ENCODE measurements at places on chromosomes 4 and X. TPM values are rescaled to one million over a fixed set of nuclear protein-coding genes. Genes with fewer than 3 reads are reported as not detected.
A peak's percentile ranks its signal among the peaks of the same experiment; 100 is the strongest.

DNA sequence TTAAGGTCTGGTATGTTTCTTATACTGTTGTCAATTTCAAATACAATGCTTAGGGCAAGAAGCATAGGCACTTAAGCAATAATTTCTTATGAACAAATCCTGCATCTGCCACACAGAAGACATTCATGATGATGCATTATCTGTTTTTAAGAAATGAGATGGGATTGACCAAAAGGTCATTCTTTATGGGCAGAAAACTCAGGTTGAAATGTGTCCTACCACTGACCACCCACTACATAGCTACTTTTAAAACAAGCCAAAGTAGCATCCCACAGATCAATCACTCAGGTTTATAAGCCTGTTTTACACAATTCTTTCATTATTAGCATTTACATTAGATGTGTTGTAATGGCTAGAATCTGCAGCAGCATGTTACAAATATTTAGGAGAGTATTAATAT, 617.8 kb downstream of the PCDH7 start:
- no peaks in the 10 kb centered on the region for H3K4me1 ChIP-seq
- H3K27ac ChIP-seq = no peak overlapping the region
- DNase-seq = no peak

DNA sequence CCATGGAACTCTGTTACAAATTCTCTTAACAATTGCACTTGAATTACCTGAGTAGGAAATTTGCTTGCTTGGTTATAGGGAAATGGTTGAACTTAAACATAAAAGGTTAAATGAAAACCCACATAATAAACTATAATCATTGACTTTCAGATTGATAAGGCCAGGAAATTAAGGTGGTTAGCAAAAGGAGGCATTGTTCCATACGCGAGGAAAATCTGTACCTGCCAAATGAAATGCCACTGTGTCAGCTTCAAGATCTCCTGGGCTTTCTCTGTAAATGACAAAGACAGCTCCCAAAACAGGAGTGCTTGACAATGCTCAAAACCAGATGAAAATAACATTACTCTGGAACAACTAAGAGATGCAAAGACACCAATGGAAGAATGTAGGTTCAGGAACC, 125.5 kb upstream of the KLF3 start:
- H3K27ac ChIP-seq = no peak overlapping the region
- DNase-seq = no peak
- peaks cover 7% of the 10 kb centered on the region for H3K4me1 ChIP-seq
- H3K27me3 ChIP-seq = no peaks in the 10 kb centered on the region
- no peaks in the 10 kb centered on the region for H3K36me3 ChIP-seq
- H3K4me3 ChIP-seq = no peak overlapping the region

- no peak for DNase-seq
- H3K27ac ChIP-seq = no peak overlapping the region
- no peak overlapping the region for H3K4me3 ChIP-seq
Measured at GRCh38 chr4:7801001-7801400, 138.7 kb downstream of the AFAP1 start.

DNA sequence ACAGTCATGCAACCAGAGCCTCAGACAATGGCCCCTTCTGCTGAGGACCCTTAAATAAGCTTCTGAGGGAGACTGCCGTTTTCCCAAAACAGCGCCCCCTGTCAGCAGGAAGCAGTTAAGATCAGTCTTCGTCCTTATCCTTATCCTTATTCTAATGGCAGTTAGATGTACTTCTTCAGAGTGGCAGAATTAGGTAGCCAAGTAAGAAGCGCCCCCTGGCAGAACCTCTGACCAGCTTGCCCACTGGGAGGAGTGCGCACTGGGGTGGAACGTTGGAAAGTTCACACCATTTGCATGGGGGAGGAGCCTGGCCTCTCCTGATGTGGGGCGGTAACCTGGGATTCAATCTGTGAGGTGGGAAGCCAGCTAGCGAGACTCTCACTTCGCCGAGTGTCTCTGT, 133.6 kb upstream of the QRFPR start:
- no peak overlapping the region for H3K4me3 ChIP-seq
- DNase-seq = no peak
- H3K27me3 ChIP-seq = no peaks in the 10 kb centered on the region
- H3K27ac ChIP-seq = no peak overlapping the region
- H3K36me3 ChIP-seq = no peaks in the 10 kb centered on the region
- H3K4me1 ChIP-seq = no peaks in the 10 kb centered on the region

- no peak overlapping the region for H3K4me3 ChIP-seq
- DNase-seq = no peak
- no peaks in the 10 kb centered on the region for H3K4me1 ChIP-seq
- H3K27me3 ChIP-seq = no peaks in the 10 kb centered on the region
- H3K36me3 ChIP-seq = no peaks in the 10 kb centered on the region
Measured at GRCh38 chrX:129719931-129720530, 18.7 kb upstream of the XPNPEP2 start.

GRCh38 chrX:103780336-103781061, 3.9 kb downstream of the PLP1 start:
- H3K36me3 ChIP-seq = no peaks in the 10 kb centered on the region
- no peak for DNase-seq
- no peaks in the 10 kb centered on the region for H3K4me1 ChIP-seq
- no peaks in the 10 kb centered on the region for H3K27me3 ChIP-seq
- H3K27ac ChIP-seq = no peak overlapping the region
- H3K4me3 ChIP-seq = no peak overlapping the region

DNA sequence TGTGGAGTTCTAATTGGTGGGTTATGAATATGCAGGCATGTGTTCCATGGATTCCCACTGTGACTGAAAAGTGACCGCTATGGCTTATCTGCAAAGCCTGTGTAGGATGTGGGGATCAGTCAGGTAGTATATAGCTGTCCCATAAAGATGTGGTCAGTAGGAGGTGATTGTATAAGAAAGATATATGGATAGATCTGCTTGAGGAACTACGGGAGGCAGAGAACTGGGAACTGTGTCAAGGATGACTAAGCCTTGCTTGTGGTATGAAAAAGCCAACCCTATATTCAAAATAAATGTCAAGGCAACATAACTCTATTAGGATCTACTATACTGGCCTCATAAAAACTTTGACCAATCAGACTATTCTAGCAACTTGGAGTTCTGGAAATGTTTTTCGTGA, 185.2 kb downstream of the KLHL4 start:
- no peaks in the 10 kb centered on the region for H3K4me1 ChIP-seq
- no peaks in the 10 kb centered on the region for H3K27me3 ChIP-seq
- no peak overlapping the region for H3K27ac ChIP-seq
- no peak overlapping the region for H3K4me3 ChIP-seq
- no peaks in the 10 kb centered on the region for H3K36me3 ChIP-seq
- no peak for DNase-seq

DNA sequence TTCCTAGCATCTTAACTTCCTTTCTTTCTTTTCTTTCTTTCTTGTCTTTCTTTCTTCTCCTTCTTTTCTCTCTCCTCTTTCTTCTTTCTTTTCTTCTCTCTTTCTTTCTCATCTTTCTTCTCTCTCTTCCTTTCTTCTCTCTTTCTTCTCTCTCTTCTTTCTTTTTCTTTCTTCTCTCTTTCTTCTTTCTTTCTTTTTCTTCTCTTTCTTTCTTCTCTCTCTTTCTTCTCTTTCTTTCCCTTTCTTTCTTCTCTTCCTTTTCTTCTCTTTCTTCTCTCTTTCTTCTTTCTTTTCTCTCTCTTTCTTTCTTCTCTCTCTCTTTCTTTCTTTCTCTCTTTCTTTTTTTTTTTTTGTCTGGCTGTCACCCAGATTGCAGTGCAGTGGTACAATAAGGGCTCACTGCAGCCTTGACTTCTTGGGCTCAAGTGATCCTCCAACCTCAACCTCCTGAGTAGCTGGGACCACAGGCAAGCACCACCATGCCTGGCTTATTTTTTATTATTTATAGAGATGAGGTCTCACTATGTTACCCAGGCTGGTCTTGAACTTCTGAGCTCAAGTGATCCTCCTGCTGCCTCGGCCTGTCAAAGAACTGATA, 17.5 kb downstream of the NMU start:
- H3K27ac ChIP-seq = no peak overlapping the region
- DNase-seq = no peak
- no peak overlapping the region for H3K4me3 ChIP-seq
- no peaks in the 10 kb centered on the region for H3K27me3 ChIP-seq

GRCh38 chrX:274904-275475, 6.2 kb upstream of the PLCXD1 start:
- peak; percentile 15 for DNase-seq
- H3K36me3 ChIP-seq = no peaks in the 10 kb centered on the region
- H3K4me1 ChIP-seq = peaks cover 11% of the 10 kb centered on the region
- H3K27ac ChIP-seq = no peak overlapping the region
- H3K27me3 ChIP-seq = no peaks in the 10 kb centered on the region

DNA sequence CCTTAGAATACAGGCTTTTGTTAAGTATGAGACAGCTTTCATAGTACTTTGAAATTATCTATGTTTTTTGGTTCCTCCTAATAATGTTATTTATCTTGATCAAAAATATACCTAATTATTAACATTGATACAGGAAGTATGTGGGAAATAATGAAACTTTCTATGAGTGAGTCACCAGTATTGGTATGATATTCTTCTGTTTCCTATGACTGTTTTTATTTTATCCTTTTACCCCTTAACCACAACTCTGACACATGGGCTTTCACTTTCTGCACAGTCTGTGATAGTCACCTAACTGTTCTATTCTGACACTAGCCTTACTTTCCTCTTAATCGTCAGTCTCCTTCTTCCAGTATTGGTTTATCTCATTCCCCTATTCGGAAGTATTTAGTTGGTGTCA, 4.7 kb downstream of the THAP9 start:
- H3K4me3 ChIP-seq = no peak overlapping the region
- no peaks in the 10 kb centered on the region for H3K4me1 ChIP-seq
- no peak for DNase-seq
- no peak overlapping the region for H3K27ac ChIP-seq
- no peaks in the 10 kb centered on the region for H3K36me3 ChIP-seq

- no peaks in the 10 kb centered on the region for H3K27me3 ChIP-seq
- H3K27ac ChIP-seq = no peak overlapping the region
- H3K4me3 ChIP-seq = no peak overlapping the region
- no peak for DNase-seq
- no peaks in the 10 kb centered on the region for H3K36me3 ChIP-seq
Measured at GRCh38 chr4:30630431-30630830, 89.7 kb upstream of the PCDH7 start.

DNA sequence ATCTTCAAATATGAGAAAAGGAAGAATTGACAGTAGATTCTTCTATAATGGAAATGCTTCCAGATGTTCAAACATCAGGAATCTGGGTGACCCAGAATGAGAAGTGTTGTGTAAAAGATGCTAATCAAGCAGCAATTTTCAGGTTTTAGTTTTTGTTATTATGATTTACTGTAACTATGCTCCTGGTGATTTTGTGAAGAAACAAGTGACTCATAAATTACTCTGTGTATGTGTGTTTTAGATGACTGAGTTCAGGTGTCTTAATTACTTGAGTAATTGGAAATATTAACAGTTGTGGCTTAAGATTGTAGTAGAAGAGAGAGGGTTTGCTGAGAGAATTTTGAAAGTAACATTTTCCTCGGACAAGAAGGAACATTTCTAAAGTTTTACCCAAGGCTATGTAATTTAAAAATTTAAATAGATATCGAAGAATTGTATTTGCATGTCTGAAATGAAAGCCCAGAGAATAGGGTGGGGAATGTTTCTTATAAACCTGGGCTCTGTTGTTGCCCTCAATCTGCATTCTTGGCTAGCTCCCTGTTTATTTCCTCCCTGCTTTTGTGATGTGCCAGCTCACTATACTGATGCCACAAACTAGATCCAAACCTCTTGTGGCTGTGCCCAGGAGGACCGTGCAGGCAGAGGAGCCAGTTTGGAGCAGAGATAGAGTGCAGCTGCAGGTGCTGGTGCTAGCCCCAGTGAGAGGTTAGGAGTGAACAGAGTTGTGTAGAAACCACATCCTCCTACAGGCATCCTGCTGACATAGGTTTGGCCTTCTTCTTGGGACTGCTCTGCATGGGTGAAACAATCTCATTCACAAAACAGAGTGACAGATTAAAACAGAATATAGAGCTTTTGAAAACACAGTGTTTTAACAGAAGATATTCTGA, 25.4 kb upstream of the TNIP3 start:
- H3K4me3 ChIP-seq = no peak overlapping the region
- no peaks in the 10 kb centered on the region for H3K4me1 ChIP-seq
- DNase-seq = no peak
- H3K27ac ChIP-seq = no peak overlapping the region
- no peaks in the 10 kb centered on the region for H3K27me3 ChIP-seq

- DNase-seq = no peak
- no peaks in the 10 kb centered on the region for H3K27me3 ChIP-seq
- no peaks in the 10 kb centered on the region for H3K4me1 ChIP-seq
- H3K36me3 ChIP-seq = no peaks in the 10 kb centered on the region
- no peak overlapping the region for H3K27ac ChIP-seq
Measured at GRCh38 chrX:116972362-116972761, 509.6 kb upstream of the CT83 start.

GRCh38 chrX:130060122-130061069, 49.9 kb downstream of the ELF4 start:
- DNase-seq = peak; percentile 76
- H3K36me3 ChIP-seq = no peaks in the 10 kb centered on the region
- no peaks in the 10 kb centered on the region for H3K27me3 ChIP-seq
- no peaks in the 10 kb centered on the region for H3K4me1 ChIP-seq
- H3K4me3 ChIP-seq = no peak overlapping the region

DNA sequence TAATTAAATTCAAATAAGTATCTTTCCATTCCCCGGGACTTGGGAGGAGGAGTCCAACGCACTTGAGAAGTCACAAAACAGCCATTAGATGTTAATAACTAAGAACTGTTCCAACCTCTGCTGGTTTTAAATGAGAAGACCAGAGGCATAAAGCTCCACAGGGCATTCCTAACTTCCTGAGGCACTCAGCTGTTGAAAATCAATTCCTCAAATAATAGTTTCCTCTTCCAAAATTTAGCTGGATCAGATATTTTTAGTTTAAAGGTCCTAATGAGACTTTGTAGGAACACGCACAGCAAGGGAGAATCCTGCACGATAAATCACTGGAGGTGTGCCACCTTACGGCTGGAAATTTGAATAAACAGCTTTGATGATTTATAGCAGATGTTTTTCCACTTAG, 504.3 kb upstream of the ZFP42 start:
- H3K4me3 ChIP-seq = no peak overlapping the region
- H3K36me3 ChIP-seq = no peaks in the 10 kb centered on the region
- no peaks in the 10 kb centered on the region for H3K27me3 ChIP-seq
- no peak overlapping the region for H3K27ac ChIP-seq
- no peaks in the 10 kb centered on the region for H3K4me1 ChIP-seq
- no peak for DNase-seq

Gene CSN1S1
- total RNA-seq = not detected

Gene XAGE1A
- not detected for total RNA-seq

Gene DIAPH2
- 24.9 TPM for total RNA-seq

Gene LYAR
- 13.0 TPM for total RNA-seq

Gene SH2D1A
- 0.20 TPM for total RNA-seq

Gene RHOH
- total RNA-seq = 2.7 TPM

Gene LRP2BP
- total RNA-seq = 1.8 TPM

Gene MAGEA12
- not detected for total RNA-seq
